ENCODE measurements at places on chromosomes 2 and 18.

- DNase-seq, result no peak
Observed at GRCh38 chr18:40414155-40414754, 1540.8 kb upstream of the PIK3C3 start.

- peak; percentile 59 for DNase-seq
Observed at GRCh38 chr2:55961318-55961911, 37.8 kb upstream of the EFEMP1 start.

GRCh38 chr2:231573698-231574421 is 18.8 kb upstream of the TEX44 start:
- DNase-seq, result no peak

- DNase-seq, result no peak
Observed at GRCh38 chr2:240781471-240782220, 38.4 kb downstream of the KIF1A start.

GRCh38 chr2:25309402-25309801 is 32.3 kb downstream of the DNMT3A start:
- DNase-seq, result peak; percentile 39

GRCh38 chr2:430291-431040 is 142.6 kb upstream of the ALKAL2 start:
- no peak for DNase-seq

DNA sequence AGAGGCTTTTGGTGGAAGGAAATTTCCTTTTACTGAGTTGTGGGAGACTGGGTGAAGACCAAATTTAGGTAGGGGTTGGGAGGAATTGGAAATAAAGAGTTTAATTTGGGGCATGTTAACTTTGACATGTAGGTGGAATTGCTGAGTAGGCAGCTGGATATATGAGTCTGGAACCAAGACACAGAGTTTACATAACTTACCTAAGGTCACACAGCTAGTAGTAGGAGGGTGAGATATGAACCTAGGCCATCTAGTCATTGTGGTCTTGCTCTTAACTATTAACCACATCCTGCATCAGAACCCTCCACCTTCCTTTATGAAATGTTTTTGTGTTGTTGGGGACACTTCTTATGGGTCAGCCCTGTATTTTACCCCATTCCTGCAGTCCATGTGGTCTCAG is 113.1 kb downstream of the ICOS start:
- DNase-seq, result no peak

GRCh38 chr2:228689053-228689452 is 507.6 kb upstream of the SPHKAP start:
- DNase-seq, result peak; percentile 23

GRCh38 chr2:235468978-235469655 is 24.7 kb upstream of the AGAP1 start:
- peak; percentile 4 for DNase-seq

GRCh38 chr2:211258646-211259335 is 702.4 kb downstream of the CPS1 start:
- DNase-seq, result no peak

- DNase-seq, result no peak
Observed at GRCh38 chr2:118823633-118824032, 23.8 kb downstream of the EN1 start.

DNA sequence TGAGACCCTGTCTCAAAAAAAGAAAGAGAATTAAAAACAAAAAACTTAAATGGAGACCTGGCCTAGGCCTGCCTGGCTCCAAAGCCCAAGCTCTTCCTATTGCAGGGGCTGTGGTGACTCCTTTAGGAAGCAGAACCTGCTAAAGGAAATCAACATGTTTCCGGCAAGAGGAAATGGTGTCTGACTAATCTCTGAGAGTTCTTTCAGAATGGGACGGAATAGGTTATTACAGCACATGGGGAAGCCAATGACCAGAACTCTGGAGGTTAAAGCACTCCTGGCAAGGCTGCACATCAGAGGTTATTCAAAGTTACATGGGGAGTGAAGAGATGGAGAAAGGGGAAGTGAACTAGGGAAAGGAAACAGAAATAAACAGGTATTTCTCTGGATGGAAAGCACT is 21.4 kb downstream of the KIF3C start:
- DNase-seq, result no peak

- DNase-seq, result no peak
Observed at GRCh38 chr18:44732599-44732998, 51.9 kb downstream of the SETBP1 start.

DNA sequence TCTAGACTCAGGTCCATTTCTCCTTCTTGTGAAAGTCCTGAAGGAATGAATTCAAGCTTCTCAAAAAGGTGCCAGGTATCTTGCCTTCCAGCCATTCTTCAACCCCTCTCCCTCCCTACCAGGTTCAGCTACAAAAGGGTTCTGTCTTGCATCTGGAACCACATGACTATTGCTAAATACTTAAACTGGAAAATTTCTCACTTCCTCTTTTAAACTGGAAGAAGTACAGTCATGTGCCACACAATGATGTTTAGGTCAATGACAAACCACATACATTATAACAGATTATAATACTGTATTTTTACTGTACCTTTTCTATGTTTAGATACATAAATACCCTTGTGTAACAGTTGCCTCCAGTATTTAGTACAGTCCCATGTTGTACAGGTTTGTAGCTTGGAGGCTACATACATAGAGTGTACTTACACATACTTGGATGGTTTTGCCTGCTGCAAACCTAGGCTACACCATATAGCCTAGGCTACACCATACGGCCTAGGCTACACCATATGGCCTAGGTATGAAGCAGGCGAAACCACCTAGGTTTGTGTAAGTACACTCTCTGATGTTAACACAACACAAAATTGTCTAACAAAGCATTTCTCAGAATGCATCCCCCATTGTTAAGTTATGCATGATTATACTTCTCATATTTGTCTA is 142.0 kb upstream of the DNMT3A start:
- DNase-seq, result peak; percentile 28

DNA sequence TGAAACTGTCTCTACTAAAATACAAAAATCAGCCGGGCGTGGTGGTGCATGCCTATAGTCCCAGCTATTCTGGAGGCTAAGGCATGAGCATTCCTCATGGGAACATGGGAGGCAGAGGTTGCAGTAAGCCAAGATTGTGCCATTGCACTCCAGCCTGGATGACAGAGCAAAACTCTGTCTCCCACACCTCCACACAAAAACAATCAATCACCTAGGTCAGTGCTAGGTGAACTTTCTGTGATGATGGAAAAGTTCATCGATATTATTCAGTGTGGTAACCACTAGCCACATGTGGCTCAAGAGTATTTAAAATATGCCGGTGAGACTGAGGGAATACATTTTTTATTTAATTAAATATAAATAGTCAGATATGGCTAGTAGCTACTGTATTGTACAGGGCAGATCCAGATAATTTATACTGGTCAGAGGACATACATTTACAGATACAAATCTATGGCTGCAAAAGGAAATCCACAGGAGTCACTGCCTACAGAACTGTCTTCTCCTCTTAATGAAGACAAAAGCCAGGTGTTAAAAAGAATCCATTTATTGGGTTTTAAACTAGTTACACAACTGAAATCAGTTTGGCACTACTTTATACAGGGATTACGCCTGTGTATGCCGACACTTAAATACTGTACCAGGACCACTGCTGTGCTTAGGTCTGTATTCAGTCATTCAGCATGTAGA is 3.9 kb upstream of the GPR75 start:
- no peak for DNase-seq

DNA sequence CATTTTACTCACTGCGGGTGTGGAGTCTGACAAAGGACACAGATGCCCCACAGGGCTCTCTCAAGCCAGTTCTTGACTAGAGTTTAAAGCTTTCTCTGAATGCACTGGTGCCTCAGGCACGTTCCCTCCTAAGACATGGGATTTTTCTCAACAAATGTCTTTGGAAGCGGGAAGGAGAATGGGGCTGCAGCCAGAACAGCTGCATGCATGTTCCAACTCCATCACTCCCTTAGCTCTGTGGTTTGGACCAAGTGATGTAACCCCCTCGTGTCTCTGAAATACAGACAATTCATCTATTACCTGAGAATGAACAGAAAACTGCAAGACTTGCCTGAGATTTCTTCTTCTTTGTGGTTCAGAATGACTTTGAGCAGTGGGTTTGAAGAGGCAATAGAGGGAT is 141.7 kb upstream of the SERPINE2 start:
- peak; percentile 5 for DNase-seq

DNA sequence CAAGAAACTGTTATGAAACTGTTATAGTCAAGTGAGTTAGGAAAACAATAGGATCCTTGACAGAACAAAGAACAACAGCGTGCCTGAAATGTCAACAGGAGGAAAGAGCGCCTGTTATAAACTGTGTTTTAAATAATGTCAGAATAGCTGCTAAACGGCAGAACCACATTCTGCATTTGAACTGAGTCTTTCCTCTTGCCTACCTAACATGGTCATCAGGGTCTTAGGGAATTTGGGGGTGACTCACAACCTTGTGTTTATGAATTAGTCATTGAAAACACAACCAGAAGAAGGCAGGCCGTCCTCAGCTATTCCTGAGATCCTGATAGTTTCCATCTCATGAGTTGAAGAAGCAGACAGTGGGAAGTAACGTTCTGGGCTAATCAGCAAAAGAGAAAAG is 222.0 kb upstream of the FN1 start:
- DNase-seq, result peak; percentile 18

GRCh38 chr2:36667931-36668330 is 28.6 kb upstream of the VIT start:
- DNase-seq, result no peak

DNA sequence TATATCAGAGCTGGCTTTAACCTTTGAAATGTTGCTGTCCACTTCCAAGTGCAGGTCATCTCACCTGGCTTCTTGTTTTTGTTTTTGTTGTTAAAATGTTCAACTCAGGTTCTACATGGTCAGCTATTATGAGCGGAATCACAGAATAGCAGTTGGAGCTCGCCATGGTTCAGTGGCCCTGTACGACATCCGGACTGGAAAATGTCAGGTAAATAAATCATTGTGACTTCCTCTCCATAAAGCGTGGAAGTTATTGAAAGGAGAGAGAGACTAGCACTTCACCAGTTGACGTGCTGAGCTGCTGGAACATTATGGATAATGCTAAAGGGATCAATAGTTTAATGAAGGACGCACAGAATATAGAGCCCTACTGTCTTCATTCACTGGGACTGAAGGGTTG is 184.6 kb upstream of the BOD1L2 start:
- no peak for DNase-seq

GRCh38 chr2:118291251-118291880 is 203.1 kb downstream of the INSIG2 start:
- DNase-seq, result no peak

DNA sequence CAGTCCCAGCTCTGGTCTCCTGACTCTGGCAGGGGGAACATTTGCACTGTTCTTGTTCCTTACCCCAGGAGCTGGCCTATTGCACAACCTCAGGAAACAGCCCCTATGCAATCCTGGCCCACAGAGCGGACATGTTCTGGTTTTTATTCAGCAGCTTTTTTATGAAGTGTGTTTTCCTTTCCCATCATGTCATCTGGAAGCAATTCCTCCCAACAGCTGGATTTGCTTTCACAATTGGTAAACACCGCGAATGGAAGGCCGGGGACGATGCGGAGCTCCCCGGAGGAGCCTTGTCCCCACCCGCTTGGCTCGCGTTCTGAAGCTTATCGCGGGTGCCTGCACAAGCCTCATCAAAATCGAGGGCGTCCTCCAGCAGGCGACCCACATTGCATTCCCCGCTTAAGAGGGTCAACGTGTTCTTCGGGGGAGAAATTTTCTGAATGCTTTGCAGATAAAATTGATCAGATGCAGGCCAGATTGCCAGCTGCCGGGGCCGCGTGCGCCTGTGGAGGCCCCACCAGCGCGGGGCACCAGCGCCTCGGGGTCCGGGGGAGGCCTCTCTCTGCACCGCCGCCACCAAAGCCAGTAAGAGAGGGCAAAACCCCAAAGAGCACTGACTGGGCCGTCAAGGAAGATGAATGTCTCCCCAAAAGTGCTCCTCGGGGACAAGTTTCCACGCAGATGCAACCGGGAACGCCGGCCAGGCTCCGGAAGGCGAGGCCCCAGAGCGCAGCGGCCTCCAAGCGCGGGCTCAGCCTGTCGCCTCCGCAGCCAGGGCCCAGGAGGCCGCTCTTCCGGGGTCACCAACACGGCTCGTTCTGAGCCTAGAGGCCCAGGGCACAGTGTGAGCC is 60.3 kb upstream of the SP3 start:
- DNase-seq, result peak; percentile 83

DNA sequence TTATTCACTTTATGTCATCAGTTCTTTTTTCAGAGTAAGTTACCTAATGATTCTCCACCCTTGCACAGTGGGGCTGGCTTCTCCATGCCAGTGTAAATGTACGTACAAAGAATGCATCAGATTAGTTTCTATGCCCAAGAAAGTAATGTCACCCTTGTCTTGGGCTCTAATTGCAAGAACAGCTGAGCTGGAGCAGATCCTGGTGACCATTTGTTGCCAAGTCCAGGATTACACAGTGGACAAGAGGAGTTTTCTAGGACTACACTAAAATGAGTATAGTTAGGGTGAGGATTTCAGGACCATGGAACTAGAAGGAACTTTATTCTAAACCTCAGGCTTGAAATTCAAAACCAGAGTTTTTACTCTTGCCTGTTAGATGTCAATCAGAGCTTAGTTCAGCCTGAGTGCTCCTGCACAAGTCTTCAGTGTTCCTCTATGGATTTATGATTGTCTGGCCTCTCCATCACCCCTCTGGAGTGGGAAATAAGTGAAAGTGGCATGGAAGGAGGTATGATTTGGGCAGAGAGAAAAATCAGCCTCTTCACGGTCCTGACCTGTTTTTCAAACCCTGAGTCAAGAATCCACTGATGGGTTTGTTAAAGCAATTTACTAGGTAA is 29.8 kb downstream of the PCBP1 start:
- DNase-seq, result no peak

DNA sequence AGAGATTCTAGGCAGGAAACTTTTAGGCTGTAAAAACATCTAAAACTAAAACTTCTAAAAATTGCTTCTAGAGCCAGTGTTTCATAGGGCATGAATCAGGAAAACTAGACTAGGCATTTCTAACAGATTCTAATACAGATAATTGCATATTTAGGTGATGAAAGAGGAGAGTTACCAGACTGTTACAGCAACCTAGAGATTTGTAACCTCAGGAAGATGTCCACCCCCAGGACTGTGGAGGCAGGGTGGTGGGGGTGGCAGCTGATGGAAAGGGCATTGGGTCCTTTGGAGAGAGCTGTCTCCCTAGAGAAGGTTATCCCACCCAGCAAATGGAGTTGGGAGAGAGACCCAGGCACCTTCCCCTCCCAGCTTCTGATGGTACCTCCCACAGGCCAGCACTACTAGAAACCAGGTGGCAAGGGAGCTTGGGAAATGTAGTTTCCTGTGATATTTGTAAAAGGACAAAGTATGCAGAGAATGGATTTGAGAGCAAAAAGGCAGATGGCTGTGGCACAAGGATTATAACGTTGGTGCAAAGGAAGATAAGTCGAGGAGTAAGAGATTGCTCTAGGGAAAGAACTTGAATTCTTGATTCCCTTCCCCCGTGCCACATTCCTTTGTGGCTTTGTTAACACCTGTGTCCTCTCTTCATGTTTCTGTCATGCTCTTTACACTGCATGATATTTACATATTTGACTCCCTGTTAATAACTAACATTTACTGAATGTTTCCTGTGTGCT is 75.6 kb upstream of the MGAT5 start:
- peak; percentile 77 for DNase-seq

GRCh38 chr2:117762454-117762853 is 52.0 kb upstream of the DDX18 start:
- no peak for DNase-seq

- peak; percentile 22 for DNase-seq
Observed at GRCh38 chr2:156021146-156022040, 311.1 kb downstream of the NR4A2 start.

- DNase-seq, result peak; percentile 50
Observed at GRCh38 chr2:191171708-191172355, 21.0 kb upstream of the STAT4 start.

Data from trophoblast cell (in vitro differentiated cells and primary cell).